H1 (cell line): ENCODE measurements at places on chromosomes 1 and 21. TPM values are rescaled to one million over a fixed set of nuclear protein-coding genes. Genes with fewer than 3 reads are reported as not detected.

Gene C1orf141
- polyA plus RNA-seq, result not detected in 2 replicates

Gene C4BPB
- polyA plus RNA-seq, result not detected in 2 replicates

Gene ESRRG
- 0.59 and 0.69 TPM in 2 replicates for polyA plus RNA-seq

Gene PRRX1
- not detected in 2 replicates for polyA plus RNA-seq

Gene TEDDM1
- polyA plus RNA-seq, result not detected in 2 replicates

Gene CD164L2
- 3.3 and 5.5 TPM in 2 replicates for polyA plus RNA-seq

Gene S100A16
- 51.7 and 61.4 TPM in 2 replicates for polyA plus RNA-seq

Gene SESN2
- polyA plus RNA-seq, result 33.0 and 54.4 TPM in 2 replicates

Gene LCE2A
- not detected in 2 replicates for polyA plus RNA-seq

Gene UBXN10
- polyA plus RNA-seq, result 0.50 and 0.68 TPM in 2 replicates

Gene OR2L8
- not detected in 2 replicates for polyA plus RNA-seq

Gene WNT9A
- 1.5 and 2.2 TPM in 2 replicates for polyA plus RNA-seq

Gene HSD3B1
- polyA plus RNA-seq, result not detected in 2 replicates

Gene TMPRSS15
- polyA plus RNA-seq, result not detected in 2 replicates

Gene AMY2A
- not detected in 2 replicates for polyA plus RNA-seq

Gene PRR9
- not detected in 2 replicates for polyA plus RNA-seq

Gene RGS4
- polyA plus RNA-seq, result 0.08 and 0.26 TPM in 2 replicates

Gene CYP4A11
- polyA plus RNA-seq, result 0.08 TPM in 1 of 2 replicates, not detected in the other

Gene ARHGAP30
- 0.27 and 0.50 TPM in 2 replicates for polyA plus RNA-seq

Gene IGSF9
- 10.9 and 22.5 TPM in 2 replicates for polyA plus RNA-seq

Gene ACKR1
- 0.66 and 1.00 TPM in 2 replicates for polyA plus RNA-seq

Gene PLA2G2D
- not detected in 2 replicates for polyA plus RNA-seq

Gene NBPF10
- polyA plus RNA-seq, result 0.09 and 0.20 TPM in 2 replicates

Gene B3GALT5
- 11.9 and 12.4 TPM in 2 replicates for polyA plus RNA-seq

Gene RNU1-2
- polyA plus RNA-seq, result under 0.01 and 145 TPM in 2 replicates

Gene ZBTB17
- polyA plus RNA-seq, result 36.2 and 58.6 TPM in 2 replicates

Gene FCGR3B
- polyA plus RNA-seq, result not detected in 2 replicates
